ENCODE measurements at places on chromosomes 3 and 15. TPM values are rescaled to one million over a fixed set of nuclear protein-coding genes. Genes with fewer than 3 reads are reported as not detected.

The XXYLT1 gene
- 15.0 TPM for total RNA-seq

GRCh38 chr3:122004991-122005565 lies 17.0 kb downstream of the ILDR1 start:
- no peak for DNase-seq

DNA sequence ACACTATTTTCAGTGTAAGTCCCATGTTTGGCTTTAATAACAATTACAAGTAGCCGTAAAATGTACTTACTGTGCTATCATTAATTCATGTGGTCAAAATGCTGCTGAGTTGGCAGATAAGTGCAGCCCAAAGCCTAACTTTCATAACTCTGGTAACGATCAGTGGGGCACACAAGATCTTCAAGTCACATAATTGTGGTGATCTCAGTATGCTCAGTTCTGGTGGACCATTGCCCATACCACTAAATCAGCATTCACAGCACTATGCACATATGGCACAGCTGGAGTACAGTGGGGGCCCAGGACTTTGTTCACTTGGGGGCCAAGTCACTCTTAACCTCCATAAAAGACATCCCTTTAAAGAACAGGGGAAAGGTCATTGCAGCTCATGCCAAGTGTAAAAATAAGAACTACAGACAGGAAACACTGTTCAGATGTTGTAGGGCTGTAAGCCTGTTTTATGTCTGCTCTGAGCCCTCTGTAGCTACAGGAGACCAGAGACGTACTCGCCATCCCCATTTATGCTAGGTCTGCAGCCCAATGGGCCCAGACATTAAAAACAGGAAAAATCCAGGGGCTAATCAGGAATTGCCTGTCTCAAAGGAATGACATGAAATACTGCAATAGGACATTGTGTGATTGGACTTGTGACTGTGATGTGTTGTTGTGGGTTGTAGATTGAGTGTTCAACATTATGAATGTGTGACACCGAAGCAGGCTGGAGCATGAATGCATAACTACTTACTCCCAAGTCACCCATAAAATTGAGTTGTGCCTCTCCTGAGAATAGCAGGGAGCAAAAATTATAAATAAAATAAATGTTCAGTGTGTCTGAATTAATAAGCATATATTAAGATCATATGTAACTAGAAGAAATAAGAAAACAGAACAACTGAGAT lies 282.5 kb upstream of the EPHA3 start:
- no peak for DNase-seq

The CAND2 gene
- total RNA-seq: 23.5 TPM

- no peak for DNase-seq
Measured at GRCh38 chr3:23949784-23950183, 4.7 kb downstream of the NR1D2 start.

- no peak for DNase-seq
Measured at GRCh38 chr15:68183616-68184315, 21.4 kb downstream of the CALML4 start.

DNA sequence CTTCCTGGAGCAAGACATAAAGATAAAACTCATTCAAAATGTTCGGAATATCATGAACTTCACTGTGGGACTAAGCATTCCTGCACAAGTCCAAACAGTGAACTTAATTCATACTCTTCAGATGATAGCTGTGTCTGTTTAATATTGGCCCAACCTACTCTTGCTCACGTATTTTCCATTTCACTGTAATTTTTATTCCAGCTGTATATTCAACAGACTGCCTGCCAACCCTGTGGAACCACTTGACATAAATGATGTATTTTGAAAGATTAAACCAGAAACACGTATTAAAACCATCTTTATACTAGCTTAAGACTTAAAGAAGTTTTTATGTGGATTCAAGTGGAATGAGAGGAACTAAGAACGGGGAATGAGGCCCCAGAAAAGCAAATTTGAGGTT lies 172.5 kb downstream of the TMEM108 start:
- DNase-seq: no peak
